Esophagus squamous epithelium (tissue), 5 donors: ENCODE measurements at places on chromosomes 11 and 22.
A peak's percentile ranks its signal among the peaks of the same experiment; 100 is the strongest.

DNA sequence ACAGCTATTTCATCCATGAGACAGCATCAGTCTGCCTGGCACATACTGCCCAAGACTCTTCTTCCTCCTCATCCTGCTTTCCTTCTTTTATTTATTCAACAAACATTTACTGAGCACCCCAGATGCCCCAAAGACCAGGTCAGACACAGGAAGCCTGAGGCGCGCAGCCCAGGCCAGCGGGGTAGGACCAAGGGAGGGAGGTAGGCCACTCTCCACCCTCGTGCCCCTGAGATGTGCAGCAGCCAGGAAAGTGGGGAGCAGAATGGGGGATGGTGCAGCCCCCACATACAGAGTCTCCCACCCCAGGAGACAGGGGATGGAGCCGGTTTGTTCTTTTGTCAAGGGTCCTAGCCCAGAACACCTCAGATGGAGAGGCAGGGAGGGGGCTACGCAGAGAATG lies 4.2 kb upstream of the IL2RB start:
- DNase-seq = no peak
- H3K4me3 ChIP-seq = no peak overlapping the region
- H3K27ac ChIP-seq = no peak overlapping the region
- H3K4me1 ChIP-seq = no peaks in the 10 kb centered on the region
- no peaks in the 10 kb centered on the region for H3K36me3 ChIP-seq
- peaks cover 24% of the 10 kb centered on the region for H3K27me3 ChIP-seq

DNA sequence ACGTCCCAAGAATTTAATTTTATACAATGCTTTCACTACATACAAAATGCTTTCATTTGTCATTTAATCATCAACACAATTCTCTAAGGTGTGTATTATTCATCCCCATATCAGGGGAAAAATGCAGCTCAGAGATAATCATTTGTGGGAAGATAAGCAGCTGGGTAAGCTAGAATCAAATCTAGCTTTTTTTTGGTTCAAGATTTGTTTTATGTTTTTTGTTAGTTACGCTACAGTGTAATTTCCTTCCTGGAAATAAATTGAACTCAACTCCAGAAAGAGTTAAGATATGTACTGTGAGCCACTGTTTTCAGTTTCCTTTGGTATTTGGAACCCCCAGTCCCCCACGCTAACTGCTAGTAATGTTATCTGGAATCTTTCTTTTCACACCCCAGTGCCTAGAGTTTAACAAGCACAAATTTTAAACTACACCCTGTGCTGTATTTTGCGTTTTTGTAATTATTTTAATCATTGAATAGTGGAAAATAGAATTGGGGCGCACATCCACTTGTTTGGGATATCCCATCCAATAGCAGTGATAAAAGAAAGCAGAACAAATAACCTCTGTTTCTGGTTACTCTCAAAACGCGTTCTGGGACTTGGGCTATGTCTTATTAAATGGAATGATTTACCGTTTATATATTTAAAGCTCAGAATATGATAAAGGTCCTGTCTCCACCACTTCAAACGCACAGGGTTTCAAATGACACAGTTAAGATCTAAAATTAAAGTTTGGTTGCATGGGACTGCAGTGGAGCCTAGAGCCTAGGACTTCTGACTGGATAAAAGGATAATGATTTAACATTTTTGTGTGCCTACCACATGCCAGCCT lies 2.1 kb upstream of the HSPA8 start:
- H3K36me3 ChIP-seq = peaks cover 5% of the 10 kb centered on the region
- DNase-seq = no peak
- peak overlapping the region; percentile 100 for H3K27ac ChIP-seq

DNA sequence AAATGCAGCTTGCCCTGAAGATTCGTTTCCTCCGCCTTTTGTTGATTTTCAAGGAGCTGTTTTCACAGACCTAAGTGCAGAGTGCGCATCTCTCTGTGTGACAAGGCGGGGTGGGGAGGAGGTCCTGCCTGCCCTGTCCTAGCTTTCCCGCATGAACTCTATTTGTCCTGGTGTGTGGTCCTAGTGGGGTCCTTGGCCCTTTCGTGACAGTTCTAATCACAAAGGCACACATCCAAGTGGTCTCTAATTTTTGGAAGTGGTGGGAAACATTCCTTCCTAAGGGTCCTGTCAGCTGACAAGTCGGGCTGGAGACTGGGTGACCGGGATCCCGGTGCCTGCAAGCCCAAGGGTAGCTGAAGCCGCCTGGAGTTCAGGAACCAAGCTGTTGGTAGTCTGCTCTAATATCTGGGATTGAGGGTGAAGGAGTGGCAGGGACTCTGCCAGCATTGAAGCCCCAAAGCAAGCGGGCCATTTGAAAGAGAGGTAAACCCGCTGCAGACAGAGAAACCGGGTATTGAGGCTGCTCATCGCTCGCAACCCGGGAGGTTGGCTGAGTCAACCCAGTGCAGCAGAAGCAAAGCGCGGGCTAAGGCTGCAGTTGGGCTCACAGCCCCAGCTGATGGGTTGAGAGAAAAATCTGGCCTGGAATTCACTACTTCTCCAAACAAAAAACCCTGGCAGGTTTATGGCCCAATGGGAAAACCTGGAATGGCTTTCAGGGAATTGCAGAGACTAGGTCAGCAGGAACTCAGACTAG lies 28.1 kb upstream of the FBXO3 start:
- H3K27ac ChIP-seq = no peak overlapping the region
- DNase-seq = no peak
- H3K4me3 ChIP-seq = peak overlapping the region; percentile 20
- peaks cover 80% of the 10 kb centered on the region for H3K27me3 ChIP-seq

- peaks cover 7% of the 10 kb centered on the region for H3K4me1 ChIP-seq
- no peaks in the 10 kb centered on the region for H3K27me3 ChIP-seq
- no peak overlapping the region for H3K4me3 ChIP-seq
- no peak for DNase-seq
- no peaks in the 10 kb centered on the region for H3K36me3 ChIP-seq
These were observed 348.0 kb downstream of the TENM4 start for GRCh38 chr11:79092791-79093353.

DNA sequence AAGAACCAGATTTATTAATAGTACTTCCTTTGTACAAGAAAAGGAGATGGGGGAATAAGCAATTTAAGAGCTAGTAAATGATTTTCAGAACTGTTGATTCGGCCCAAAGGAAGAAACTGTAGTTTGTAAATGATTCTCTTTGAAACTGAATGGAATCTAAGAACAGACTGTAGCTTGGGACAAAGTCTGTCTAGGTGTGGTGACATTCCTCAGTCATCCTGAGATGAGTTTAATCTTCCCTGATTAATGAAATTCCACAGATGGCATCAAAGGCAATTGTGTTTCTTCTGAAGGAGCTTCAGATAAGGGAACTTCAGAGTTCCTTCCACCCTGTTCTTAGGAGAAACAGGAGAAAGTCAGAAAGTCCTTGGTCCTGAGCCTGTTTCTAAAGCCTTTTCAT lies 2095.9 kb downstream of the LRRC4C start:
- H3K36me3 ChIP-seq = no peaks in the 10 kb centered on the region
- no peaks in the 10 kb centered on the region for H3K27me3 ChIP-seq
- H3K4me1 ChIP-seq = no peaks in the 10 kb centered on the region
- DNase-seq = no peak
- no peak overlapping the region for H3K27ac ChIP-seq

DNA sequence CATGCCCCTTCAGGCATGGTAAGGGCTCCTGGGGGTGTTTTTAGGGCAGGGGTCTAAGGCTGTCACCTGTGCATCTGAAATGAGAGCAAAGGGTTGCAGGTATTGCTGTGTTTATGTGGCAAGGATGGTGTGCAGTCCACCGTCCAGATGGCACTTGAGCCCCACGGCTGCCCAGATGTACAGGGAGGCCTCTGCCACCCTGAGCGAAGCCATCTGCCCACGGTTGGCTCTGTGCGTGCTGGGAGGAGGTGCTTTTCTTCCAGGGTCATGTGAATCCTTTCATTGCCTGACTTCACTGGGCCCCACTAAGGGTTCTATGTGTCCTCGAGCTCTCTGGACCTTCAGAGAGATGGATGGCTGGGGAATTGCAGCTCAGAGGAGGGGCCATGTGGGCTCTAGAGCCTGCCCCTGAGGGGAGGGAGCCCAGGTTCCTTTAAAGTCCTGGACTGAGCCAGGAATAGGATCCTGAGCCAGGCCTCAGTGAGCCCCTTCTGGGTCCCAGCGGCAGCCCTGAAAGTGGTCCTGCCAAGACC lies 89.9 kb downstream of the CTTN start:
- H3K4me1 ChIP-seq = no peaks in the 10 kb centered on the region
- no peaks in the 10 kb centered on the region for H3K27me3 ChIP-seq
- no peak overlapping the region for H3K27ac ChIP-seq
- no peaks in the 10 kb centered on the region for H3K36me3 ChIP-seq
- H3K4me3 ChIP-seq = no peak overlapping the region

DNA sequence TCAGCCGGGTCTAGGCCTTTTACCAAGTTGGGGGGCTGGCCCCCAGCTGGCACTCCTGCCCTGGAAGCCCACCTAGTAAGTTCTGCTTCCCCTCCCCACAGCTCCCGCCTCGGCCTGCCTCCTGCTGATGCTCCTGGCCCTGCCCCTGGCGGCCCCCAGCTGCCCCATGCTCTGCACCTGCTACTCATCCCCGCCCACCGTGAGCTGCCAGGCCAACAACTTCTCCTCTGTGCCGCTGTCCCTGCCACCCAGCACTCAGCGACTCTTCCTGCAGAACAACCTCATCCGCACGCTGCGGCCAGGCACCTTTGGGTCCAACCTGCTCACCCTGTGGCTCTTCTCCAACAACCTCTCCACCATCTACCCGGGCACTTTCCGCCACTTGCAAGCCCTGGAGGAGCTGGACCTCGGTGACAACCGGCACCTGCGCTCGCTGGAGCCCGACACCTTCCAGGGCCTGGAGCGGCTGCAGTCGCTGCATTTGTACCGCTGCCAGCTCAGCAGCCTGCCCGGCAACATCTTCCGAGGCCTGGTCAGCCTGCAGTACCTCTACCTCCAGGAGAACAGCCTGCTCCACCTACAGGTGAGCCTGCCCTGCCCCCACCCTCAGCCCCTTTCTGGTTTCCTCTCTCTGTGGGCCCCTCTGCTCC lies 7.3 kb downstream of the RTN4RL2 start:
- no peaks in the 10 kb centered on the region for H3K36me3 ChIP-seq
- H3K27ac ChIP-seq = no peak overlapping the region

DNA sequence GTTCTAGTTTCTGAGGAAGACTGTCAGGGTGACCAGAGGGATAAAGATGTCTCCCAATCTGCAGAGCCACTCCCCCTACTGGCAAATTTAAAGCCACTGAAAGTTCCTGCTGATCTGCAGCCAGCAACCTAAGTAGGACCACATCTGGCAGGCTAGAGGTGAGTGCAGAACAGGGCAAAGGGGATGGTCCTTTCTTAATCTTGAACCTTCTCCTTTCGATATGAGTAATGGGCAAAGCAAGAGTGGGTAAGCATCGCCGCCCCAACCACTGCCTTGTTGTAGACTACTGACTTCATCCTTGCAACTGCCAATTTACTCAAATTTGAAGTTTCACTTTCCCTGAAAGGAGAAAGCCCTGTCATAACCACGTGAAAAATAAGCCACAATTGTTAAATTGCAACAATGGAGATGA lies 30.7 kb downstream of the SCUBE2 start:
- no peak overlapping the region for H3K4me3 ChIP-seq
- H3K4me1 ChIP-seq = peaks cover 8% of the 10 kb centered on the region
- no peak overlapping the region for H3K27ac ChIP-seq
- no peaks in the 10 kb centered on the region for H3K36me3 ChIP-seq

DNA sequence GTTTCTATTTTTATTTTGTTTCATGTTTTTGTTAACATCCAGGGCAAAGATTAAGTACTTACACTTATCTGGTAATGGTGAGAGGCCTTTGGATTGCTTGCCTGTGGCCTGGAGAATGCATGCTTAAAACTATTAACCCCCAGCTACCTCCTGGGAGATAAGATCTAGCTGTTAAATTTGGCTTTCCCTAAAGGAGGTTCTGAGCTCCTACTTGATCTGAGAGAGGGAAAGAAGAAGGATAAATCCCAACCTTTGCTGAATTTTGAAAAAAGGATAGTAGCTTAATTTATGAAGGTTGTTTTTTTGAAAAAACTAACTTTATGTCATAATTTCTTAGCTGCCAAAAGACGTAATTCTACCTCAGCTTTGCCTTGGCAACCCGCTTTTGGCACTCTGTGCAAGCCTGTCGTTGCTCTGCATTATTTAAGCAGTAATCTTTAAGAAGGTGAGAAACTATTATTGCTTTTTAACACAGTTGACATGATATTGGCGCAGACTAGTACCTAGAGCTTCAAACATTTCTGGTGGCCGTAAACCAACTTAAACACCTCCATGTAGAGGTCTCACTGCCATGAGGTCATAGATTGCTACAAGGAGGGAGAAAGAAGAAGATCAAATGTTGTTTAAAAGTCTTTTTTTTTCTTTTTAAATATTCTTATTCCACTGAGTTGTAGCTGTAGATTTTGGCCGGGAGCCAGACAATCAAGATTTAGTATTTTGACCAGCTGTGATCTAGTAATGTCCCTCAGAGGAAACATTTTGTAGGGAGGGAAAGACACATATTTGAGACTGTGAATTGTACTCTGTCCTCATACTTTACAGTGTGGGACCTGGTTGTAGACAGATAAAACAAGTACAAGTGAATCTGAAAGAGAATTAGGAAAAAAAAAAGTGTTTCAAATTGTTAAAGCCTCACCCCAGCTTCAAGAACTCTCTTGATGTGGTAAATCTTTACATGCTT lies 74.4 kb downstream of the WNT11 start:
- H3K36me3 ChIP-seq = peaks cover 6% of the 10 kb centered on the region
- H3K4me1 ChIP-seq = peaks cover 17% of the 10 kb centered on the region
- no peak overlapping the region for H3K27ac ChIP-seq
- DNase-seq = no peak
- H3K27me3 ChIP-seq = no peaks in the 10 kb centered on the region

DNA sequence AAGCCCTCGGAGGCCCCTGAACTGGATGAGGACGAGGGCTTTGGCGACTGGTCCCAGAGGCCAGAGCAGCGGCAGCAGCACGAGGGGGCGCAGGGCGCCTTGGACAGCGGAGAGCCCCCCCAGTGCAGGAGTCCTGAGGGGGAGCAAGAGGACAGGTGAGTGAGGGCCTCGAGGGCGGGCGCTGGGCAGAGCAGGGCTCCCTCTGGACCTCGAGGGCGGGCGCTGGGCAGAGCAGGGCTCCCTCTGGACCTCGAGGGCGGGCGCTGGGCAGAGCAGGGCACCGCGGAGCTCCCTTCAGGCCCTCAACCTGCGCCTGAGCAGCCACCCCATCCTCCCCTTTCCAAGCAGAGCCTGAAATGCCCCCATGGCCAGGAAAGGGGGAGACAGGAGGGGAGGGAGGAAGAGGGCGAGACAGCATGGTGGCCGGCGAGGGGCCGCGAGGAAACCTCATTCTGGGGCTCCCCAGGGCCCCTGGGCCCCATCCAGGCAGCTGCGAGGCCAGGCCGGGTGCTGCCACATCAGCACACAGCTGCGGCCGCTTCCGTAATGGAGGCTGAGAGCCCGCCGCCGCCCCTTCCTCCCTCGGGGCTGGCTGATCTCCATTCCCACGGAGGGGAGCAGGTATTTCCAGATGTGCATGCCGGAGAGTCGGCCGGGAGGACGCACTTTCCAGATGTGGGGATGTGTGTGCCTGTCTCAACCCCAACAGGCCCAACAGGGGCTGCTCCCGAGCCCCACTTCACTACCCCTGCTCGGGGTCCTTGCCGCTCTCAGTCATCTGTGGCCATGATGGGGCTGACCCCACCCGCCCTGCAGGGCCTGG lies 10.0 kb downstream of the PRR33 start:
- no peak overlapping the region for H3K4me3 ChIP-seq
- H3K36me3 ChIP-seq = no peaks in the 10 kb centered on the region
- H3K27ac ChIP-seq = peak overlapping the region; percentile 84
- H3K4me1 ChIP-seq = peaks cover 46% of the 10 kb centered on the region
